HS-27A (cell line): ENCODE measurements at places on chromosomes 12 and 14.

- DNase-seq, result no peak
These were observed 25.8 kb downstream of the SLC39A9 start for GRCh38 chr14:69424149-69424923.

- DNase-seq, result no peak
These were observed 377.0 kb downstream of the NPAS3 start for GRCh38 chr14:33315721-33316120.

GRCh38 chr14:25150934-25151790 lies 101.2 kb upstream of the STXBP6 start:
- DNase-seq, result peak; percentile 39

DNA sequence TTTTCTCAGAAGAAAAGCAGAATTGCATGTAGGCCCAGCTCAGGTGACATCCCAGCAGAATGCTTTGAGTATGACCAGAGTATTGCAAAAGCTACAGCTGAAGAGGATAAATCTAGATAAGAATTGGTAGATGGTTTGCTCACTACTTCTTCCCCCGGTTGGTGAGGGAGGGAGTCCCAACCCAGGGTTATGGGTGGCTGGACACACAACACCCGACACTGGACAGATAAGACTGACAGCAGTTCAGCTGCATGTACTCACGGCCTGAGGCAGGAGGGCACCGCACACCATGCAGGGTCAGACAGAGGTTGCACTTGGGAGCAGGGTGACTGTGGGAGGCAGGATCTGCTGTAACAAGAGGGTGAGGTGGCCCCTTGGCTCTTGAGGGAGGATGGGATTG lies 1.7 kb upstream of the CLEC4C start:
- DNase-seq, result no peak

DNA sequence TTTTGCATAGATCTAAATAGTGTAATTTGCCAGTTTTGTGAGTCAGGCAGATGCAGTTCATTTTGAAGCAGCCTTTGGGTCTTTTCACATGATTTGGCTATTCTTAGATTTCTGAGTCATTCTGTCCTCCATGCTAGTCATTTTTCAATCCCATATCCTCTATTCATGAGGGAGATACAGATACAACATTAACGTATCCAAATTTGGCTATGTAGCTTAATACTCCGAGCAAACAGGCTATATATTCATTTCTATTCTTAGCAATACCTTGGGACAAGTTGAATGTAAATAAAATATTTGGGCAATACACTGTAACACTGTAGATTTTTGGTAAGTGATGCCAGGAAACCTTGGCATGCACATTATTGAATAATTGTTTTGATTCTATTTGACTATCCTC lies 270.7 kb upstream of the PDE3A start:
- no peak for DNase-seq

GRCh38 chr12:51653431-51653830 lies 62.4 kb downstream of the SCN8A start:
- no peak for DNase-seq

DNA sequence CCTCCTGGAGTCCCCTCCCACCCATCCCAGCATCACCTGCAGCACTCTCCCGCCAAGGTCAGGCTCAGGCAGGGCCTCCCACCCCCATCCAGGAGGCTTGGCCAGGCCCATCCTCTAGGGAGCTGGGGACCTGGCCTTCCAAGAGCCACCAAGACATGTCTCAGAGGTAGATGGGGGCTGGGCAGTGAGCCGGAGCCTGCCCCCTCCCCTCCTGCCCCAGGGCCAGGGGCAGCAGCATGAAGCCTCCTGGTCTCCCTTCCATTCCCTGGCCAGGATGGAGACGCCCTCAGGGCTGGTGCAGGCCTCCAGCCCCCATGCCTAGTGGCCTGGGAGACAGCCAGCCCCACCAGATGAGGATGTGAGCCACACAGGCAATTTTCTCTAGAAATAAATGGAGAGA lies 69.3 kb upstream of the C14orf180 start:
- no peak for DNase-seq

- no peak for DNase-seq
These were observed 198.7 kb upstream of the EEA1 start for GRCh38 chr12:93127582-93128331.

DNA sequence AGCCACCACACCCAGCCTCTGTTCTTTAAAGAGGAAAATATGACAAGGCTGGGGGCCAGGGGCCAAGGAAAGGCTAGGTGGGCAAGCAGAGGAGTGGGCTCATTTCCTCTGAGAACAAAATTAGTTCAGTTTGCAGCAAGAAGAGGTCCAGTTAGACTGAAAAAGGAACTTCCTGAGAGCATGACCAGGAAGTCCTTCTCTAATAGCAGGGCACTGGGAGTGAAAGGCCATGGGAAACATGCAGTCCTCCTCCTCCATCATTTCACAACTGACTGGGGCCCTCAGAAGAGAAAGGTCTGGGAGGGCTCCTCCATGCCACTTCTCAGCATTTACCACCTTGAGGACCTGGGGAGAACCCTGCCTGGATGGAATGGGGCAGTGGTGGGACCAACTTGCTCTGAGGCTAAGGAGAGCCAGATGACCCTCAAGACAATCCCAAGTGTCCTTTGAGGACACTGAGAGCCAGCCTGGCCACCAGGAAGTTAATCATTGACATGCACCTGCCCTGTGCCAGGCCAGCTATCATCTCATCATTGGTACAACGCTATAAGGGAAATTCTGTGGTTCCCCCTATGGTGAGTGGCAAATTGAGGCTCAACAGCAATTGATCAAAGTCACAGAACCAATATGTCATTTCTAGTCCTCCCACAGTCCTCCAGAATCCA lies 2.0 kb downstream of the AQP2 start:
- DNase-seq, result no peak

GRCh38 chr12:131928711-131929580 lies at the start of gene PUS1:
Gene PUS1, plus strand, starts transcription at chr12:131929276. Its CDS starts 447 bp downstream, at chr12:131929723.
- DNase-seq, result peak; percentile 62

DNA sequence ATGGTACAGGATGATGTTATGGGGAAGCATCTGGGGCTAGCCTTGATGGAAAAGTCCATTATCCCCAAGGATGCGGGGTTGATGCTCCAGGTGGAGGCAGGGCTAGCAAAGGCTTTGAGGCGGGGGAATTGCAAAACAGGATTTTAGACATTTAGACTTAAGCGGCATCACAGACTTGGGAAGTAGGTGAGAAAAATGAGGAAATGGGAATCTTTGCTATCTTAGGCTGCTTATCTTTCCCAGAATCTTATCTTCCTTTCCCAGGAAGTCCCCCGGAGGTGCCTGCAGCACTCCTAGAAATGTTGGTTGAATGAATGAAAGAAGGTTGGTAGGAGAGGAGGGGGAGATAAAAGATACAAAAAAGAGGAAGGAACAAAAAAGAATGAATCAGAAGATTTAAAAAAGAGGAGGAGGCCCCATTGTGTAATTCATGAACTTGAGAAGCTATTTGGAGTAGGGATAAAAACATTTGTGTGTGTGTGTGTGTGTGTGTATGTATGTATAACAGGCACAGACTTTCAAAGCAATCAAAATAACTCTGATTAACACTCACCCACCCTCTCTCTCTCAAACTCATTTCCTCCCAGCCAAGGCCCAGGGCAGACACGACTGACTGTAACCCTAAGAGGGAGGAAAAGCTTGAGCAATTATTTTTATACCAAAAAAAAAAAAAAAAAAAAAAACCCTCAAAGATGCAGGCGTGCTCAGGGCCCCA lies 62.5 kb upstream of the TBX3 start:
- DNase-seq, result no peak

DNA sequence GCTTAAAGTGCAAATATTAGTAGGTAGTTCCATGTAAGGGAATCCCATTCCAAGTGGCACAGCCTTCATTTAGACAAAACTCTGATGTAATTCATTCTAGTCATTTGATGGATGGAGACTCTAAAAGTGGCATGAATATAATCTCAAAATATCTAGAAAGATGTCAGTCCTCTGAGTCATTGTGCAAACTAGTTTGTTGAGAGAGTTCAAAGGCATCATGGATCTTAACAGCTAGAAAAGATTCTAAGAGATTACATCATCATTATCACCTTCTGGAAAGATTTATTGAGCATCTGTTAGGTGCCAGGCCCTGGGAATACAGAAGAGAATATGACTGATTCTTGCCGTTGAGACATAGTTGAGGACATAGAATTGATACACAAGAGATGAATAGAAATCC lies 30.7 kb downstream of the CRADD start:
- no peak for DNase-seq

DNA sequence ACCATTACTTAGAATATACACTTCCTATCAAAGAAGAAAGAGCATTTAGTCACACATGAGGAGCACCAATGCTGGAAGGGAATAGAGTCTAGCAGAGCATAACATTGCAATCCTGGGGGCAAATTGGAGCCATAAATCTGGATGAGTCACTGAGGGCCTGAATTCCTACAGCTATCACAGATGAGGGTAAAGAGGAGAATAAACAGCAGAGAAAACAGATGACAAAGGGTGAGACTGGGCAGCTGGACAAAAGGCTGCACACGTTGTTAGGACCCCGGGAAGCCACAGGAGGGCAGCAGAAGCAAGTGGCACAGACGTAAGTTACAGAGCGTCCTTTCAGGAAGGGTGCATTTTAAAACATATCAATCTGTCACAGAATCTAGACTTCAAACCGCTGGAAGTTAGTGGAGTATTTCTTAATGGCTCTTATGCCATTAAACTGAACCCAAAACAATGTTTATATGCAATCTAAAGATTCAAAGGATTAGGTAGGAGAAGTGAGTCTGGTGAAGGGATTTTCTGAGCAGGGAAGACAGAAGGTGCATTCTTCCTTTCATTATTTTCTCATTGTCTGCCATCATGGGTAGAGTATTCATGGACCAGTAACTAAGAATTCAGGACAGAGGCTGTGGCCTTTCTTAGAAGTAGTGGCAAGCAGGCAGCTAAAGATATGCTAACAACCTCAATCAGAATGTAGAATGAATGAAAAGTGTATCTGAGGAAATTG lies 159.8 kb upstream of the DAAM1 start:
- DNase-seq, result peak; percentile 76

- DNase-seq, result no peak
These were observed 263.0 kb upstream of the G2E3 start for GRCh38 chr14:30295980-30296379.

DNA sequence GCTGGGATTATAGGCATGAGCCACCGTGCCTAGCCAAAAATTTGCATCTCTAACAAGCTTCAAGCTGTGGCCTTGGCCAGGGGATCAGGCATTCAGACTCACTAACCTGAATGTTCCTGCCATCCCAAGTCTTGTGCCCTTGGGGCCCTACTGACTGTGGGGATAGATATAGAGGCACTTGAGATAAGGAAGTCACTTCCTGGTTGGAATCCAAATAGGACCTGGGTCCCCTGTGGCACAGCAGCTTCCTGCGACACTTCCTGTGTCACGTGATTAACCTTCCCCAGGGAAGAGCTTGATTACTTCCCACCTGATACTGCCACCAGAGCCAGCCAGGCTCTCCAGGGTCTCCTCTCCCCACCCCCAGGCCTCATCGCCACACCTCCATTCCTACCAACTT lies 128.2 kb downstream of the BCL11B start:
- DNase-seq, result no peak

DNA sequence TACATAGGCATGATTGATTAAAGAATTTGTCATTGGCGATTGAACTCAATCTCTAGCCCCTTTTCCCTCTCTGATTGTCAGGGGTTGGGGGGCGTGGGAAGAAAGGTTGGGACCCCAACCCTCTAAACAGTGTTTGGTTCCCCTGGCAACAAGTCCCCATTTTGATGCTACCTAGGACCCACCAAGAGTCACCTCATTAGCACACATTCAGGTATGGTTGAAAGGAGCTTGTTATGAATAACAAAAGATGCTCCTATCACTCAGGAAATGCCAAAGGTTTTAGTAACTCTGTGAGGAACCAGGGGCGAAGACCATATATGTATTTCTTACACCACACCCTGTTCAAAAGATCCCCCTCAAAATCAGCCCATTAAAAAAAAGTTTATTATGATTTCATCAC lies 14.3 kb downstream of the RNF212B start:
- DNase-seq, result no peak

GRCh38 chr12:111953455-111953854 lies 59.5 kb downstream of the TMEM116 start:
- DNase-seq, result no peak

- peak; percentile 59 for DNase-seq
These were observed 68.5 kb downstream of the BHLHE41 start for GRCh38 chr12:26056335-26056734.

DNA sequence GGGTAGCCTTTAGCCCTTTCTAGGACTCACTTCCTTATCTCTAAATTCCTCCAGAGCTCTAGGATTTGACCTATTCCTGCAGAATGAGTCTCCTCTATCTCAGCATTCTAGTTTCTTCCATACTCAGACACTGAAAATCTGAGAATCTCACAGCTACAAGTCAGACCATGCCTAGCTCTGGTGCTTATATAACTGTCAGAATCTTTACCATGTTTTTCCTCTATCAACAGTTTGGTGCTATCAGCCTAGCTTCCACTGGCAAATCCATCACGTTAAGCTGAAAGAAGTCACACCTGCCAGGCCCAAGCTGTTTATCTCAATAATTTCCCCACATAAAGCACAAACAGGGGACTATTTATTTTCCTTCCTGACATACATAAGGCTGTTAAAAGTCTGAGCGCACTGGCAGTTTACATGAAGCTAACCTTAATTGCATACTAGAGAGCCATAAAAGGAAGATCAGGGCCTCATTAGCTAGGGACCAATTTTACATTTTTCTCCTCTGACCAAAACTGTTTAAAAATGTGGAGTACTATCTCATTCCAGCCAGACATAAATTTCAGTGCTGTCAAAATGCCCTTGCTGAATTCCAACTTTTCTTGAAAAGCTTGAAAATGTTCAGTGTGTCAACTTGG lies 270.5 kb downstream of the C12orf75 start:
- no peak for DNase-seq

DNA sequence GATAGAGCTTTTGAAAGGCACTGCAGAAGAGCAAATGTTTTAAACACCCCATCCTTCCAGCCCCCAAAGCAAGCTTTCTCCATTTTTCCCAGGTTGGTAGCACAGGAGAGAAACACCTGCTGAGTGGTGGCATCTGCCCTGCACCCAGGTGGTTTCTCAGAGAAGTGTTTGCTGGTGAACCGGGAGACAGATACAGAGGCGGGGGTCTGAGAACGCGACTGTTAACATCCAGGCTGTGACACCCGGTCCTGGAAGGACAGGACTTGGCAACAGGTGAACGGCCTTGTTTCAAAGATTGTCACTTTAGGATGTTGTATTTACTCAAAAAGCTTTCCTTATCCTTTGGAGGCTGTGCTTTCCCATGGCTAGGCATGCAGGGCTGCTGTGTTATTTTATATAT lies 18.5 kb downstream of the MMAB start:
- no peak for DNase-seq

- no peak for DNase-seq
These were observed 7.0 kb downstream of the ACVR1B start for GRCh38 chr12:51958542-51958941.

- DNase-seq, result no peak
These were observed 34.4 kb downstream of the RAD52 start for GRCh38 chr12:915090-915489.

DNA sequence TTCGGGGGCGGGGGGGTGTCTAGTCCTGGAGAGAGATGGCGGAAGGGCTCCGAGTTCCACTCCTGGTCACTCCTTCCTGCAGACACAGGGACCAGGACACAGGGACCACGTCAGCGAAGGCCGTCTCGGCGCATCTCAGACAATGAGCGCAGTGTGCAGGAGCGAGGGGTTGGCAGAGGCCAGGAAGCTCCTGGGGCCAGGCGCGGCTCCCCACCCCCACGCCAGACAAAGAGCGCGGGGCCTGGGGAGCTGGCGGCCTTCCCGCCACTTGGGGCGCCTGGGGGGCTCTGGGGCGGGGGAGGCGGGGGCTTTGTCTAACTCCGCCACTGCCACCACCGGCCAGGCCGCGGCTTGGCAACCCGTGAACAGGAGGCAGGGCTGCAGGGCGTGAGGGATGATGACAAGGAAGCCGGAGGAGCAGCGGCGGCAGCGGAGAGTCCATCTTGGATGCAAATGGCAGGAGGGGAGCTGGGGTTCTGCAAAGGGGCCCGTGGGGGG lies 2.2 kb downstream of the CDK2AP1 start:
- DNase-seq, result no peak
